ENCODE measurements at places on chromosomes 7 and 10.

DNA sequence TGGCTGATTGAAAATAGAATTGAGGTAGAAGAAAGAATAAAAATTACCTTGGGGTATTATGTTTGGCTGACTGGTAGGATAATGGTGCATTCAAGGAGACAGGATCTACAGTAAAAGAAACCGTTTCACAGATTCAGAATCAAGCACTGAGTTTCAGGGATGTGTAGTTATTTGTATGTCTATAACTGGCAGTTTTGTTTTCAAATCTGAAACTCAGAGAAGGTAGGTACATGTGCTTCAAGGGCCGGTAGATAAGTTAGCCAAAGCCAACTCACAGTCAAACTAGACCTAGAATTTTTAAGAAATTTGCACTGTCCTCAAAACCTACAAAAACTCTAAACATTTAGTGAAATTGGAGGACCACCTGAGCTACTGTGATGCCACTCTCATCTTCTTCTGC, 191.5 kb downstream of the FOXP2 start:
- no peak for DNase-seq

DNA sequence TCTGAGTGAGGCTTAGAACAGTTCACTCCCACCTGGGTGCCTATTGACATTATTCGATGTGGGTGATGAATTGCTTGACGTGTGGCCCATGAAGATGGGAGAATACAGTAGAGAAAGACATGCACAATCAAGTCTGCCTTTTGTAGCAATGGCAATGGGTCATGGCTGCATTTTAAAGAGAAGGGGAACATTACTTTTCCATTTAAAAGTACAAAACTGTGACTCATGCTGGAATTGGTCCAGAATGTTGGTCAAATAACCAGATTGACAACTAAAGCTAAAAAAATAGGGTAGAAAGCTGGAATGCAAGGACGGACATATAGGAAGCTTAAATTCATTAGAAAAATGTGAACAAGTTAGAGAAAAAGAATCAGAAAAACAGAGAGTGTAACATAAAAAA, 104.1 kb upstream of the SLC25A13 start:
- no peak for DNase-seq

DNA sequence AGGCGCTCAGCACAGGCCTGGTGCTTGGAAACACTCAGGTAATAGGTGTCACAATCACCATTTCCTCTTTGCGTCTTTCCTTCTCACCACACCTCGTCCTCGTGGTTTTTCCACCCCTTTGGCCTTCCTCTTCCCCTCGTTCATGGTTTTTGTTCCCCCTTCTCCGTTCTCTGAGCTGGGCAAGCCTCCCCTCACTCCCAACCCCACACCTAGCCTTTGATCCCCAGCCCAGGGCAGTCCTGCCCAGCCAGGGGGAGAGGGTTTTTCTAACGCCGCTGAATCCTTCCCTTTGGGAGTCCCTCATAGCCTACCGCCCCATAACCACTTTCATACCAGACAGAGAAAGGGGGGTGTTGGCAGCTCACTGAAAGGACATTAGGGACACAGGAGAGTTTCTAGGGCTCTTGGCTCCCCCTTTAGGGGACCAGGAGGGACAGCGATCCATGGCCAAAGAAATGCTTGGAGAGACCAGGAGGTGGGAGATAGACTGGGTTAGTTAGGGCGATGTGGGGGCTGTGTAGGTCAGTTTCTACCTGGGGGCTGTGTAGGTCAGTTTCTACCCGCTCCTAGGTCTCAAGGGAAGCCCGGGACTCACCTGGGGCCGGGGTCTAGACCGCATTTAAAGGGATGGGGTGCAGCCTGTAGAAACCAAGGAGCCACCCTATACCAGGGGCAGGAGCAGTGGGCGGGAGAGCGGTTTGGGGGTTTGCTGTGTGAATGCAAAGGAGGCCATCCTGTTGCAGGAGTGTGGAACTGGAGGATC, 1.4 kb downstream of the EPHB4 start:
- peak; percentile 47 for DNase-seq

GRCh38 chr7:155791836-155792235, 20.4 kb downstream of the SHH start:
- DNase-seq = no peak

GRCh38 chr10:61188691-61189090, 244.7 kb upstream of the RHOBTB1 start:
- DNase-seq = no peak

GRCh38 chr7:98629001-98629431, 11.9 kb downstream of the NPTX2 start:
- no peak for DNase-seq

DNA sequence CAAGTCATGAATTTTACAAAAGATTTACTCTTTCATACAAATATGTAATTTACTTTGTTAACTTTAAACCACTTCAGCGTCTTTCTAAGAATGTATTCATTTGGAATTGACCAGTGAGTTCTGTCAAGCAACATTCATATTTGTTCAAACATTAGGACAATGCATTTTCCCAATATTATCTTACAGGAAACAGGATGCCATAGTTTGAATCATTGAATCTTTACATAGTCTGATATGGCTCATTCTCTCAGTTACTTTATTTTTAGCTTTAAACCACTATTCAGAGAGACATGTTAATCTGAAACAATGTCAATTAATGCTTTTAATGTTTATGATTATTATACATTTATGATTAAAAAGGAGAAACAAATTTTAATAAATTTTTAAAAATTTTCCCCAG, 21.1 kb upstream of the MEOX2 start:
- no peak for DNase-seq

- DNase-seq = no peak
Measured at GRCh38 chr7:84425702-84426259, 231.2 kb upstream of the SEMA3A start.

DNA sequence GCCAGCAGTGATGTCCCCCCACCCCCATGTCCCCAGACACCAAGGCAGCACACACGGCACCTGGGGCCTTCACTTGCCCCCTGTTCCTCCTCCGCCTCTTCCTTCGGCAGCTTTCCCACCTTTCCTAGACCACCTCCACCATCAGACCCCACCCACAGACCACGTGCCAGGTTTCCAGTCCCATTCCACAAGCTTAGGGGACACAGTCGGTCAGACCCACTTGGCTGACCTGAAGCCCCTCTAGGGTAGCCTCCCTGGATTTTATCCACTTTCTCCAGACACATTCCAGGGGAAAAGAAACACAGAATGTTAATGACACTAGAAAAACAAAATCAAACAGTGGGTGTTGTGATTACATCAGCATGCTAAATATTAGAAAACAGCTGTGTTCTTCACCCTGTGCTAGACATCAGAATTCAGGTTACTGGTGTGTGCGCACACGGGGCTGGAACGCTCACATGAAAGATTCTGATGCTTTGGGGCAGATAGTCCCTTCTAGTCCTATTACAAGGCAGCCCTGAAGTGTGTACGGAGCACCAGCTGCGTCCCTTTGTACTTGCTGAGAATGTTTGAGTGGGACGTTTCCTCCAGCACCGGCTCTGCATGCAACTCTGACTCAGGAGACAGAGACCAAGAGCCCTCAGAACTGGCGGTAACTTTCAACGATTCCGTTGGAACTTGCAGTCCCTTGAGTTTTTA, 75.5 kb upstream of the PPP2R2D start:
- no peak for DNase-seq

- DNase-seq = no peak
Measured at GRCh38 chr10:126549344-126549743, 121.1 kb downstream of the C10orf90 start.

GRCh38 chr7:123846217-123846891, 1.4 kb downstream of the HYAL4 start:
- DNase-seq = no peak

- DNase-seq = no peak
Measured at GRCh38 chr7:158186864-158187693, 400.5 kb downstream of the PTPRN2 start.

DNA sequence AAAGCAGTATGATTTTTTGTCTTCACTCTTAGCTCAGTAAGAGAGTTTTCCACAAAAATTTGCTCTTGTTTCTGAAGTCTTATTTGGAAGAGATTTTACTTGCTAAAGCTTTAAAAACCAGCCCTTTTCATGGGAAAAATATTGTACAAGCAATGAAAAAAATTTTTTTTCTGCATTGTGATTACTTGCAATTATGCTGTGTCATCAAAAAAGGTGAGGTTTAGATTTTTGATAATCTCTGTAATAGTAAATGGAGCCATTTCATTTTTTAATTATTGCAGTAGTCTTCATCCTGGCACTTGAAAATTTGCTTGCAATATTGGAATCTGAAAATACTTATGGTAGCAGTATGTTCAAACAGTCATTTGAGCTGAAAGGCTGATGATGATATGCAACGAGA, 447.4 kb downstream of the SH2D4B start:
- DNase-seq = no peak

DNA sequence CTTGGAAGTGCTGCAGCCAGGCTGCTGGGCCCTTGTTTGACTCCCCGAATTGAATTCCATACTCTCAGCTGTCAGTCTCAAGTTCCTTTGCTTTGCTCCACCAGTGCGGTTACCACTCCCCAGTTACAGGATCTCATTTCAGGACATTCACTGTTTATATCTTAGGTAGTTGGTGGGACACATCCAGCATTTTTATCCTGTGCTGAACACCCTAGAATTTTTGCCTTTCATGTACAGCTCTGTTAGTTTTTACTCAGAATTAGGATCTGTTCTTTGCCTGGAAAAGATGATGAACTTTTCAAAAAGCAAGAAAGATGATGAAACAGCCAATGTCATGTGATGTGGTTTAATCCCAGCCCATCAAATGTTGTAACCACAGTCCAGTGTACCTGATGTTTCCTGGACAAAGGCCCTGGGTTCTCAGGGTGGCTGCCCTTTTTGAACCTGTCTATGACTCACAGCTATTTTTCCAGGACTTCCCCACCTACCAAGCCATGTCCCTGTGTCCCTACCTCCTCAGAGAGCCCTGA, 149.7 kb downstream of the NOC3L start:
- no peak for DNase-seq

DNA sequence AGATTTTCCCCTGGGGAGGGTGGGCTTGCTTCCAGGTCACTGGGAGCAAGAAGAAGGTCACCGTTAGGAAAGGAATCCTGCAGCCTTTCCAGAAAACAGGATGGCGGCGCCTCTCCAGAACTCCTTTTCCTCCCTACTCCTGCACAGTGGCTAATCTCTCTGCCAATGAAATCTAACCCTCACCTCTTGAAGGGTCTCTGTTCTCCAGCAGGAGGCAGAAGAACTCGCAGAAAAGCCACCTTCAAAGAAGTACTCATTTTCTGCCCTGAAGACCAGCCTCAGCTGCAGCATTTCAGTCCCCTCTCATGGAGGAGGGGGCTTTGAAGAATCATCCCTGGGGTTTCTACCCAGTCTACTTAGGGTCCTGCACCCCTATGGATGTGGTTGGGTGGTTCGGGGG, 626.9 kb downstream of the CALN1 start:
- DNase-seq = no peak

DNA sequence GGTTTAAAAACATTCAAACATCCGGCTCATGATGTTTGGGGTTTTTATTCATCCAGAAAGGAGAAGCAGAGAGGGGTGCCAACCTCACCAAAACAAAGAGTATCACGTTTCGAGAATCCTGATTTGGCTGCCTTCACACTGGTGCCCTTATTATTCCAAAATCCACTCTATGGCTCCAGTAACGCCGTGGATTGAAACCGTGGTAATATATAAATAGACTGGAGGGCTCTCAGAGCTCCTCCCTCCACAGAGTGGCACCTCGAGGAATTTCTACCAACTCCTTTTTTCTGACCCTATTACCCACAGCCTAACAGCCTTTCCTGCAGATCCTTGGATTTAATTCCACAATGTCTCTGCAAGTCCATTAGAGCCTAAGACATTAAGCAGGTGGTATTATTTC, 353.6 kb downstream of the CRPPA start:
- no peak for DNase-seq

DNA sequence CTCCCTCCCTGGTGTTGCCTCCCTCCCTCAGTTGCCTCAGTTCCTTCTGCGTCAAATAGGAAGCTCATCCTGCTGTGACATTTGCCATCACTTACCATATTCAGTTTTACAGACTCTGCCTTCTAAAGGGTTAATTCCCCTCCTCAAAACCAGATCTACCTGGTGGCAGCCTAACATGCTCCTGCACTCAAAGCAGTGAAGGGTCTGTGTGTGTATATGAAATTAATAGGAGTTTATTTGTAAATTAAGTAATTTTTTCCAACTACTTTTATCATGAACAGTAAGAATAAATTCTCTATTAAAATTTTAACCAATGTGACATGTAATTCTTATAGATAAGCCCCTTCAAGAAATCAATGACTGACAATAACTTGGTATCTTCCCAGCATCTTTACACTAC, 158.6 kb upstream of the INSYN2A start:
- DNase-seq = peak; percentile 28

GRCh38 chr10:122503886-122504609, 42.7 kb downstream of the HTRA1 start:
- no peak for DNase-seq

DNA sequence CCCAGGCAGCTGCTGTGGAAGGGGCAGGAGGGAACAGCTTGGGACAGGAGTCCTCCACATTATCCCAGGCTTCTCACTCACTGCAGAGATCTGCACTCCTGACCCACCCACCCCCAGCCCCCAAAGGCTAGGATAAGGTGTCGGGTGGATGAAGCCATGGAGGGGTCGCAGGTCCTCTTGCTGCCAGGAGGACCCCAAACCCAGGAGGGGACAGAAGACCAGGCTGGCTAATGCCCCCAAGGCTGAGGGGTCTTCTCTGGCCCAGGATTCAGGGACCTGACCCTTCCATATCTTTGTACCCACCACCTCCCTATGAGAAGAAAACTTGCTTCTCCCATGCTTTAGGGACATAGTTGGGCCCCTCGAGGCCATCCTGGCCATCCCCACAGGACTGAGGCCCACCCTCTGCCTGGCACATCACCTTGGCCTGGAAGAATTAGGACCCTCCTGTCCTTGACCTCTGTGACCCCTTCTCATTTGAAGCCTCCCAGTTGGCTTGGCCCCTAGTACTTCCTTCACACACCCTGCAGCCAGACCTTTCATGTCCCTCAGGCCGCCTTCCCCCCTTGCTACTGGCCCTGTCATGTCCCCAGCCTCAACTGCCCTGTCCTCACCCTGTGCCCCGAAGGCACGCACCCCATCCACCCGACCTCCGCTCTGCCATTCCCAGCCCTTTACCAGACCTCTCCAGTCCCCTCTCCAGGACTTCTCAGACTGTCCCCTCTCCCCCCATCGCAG, 21.6 kb downstream of the KCNH2 start:
- DNase-seq = no peak

DNA sequence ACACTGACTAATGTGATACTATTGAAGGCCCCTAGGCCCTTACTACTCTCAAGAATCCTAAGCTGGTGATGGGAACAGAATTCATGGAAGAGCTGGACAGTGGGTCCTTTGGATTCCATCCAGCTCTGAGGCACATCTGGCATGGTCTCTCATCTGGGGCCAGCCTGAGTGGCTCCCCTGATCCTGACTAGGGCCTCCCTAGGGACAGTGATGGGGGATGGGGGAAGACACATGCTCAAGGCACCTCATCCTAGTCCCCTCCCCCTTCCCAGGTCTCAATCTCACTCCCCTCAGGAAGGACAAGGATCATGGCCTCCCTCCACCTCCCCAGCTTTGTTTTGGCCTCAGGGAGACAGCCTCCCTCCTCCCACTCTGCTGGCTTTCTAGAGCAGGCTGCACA, 1.8 kb downstream of the KCNIP2 start:
- no peak for DNase-seq

- DNase-seq = no peak
Measured at GRCh38 chr7:117640465-117640864, 160.6 kb downstream of the CFTR start.

Data from hepatic stellate cell (primary cell).